ENCODE measurements at places on chromosomes 7 and 10.
A peak's percentile ranks its signal among the peaks of the same experiment; 100 is the strongest.

DNA sequence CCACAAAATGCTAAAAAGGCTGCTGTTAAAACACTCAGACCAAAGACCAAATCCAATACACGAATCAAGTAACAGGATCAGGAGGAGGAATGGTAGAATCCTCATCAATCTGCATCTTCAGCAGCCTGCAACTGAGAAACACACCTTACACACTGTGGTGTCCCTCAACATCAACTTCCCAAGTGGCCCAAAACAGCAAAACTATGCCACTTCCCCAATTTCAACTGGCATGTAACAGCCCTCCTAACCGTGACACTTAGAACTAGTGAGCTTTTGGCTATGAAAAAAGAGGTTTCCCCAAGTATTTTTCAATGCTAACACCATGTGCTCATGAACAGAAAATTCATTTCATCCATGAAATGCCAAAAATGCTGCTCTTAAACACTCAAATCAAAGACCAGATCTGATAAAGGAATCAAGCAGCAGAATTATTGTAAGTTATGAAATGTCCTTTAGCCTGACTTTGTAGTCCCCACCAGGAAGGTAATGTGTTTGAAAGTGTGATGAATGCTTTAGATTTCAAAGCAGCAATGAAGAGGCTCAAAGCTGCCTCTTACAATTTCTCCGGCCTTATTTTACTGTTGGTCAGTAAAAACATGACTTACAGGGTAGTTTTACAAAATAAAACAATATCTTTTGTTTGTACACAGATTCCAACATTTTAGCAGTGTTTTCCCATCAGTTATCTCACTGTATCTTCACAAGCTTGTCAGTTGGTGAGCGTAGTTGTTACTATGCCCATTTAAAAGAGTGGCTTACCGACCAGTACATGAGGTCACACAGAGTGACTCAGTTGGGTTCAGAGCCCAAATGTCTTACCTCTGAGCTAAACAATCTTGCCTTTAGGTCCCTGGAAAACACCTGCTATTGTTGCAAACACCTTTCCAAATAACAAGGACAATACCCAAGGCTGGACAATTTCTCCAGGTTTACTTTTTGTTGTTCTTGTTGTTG lies 65.7 kb upstream of the ASAH2 start:
- DNase-seq, result no peak

- no peak for DNase-seq
Observed at GRCh38 chr7:78438433-78438832, 639.9 kb downstream of the PHTF2 start.

DNA sequence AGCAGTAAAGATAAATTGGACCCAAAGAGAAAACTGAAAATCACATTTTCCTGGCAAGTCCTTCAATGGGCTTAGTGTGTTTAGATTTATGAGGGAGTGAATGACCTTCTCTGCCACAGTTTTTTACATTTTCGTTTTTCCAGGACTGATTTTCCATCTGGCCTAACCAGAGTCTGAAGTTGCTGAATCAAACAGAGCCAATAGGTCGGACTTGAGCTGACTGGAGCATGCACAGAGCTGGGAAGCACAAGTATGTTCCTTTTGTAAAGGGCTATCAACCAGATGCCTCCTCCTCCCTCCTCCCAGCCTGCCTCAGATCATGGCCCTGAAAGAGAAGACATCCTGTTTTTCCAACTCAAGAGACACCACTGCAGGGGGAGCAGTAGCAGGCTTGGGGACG lies 126.0 kb upstream of the ANKRD1 start:
- no peak for DNase-seq

GRCh38 chr7:129502708-129503685 lies 666 bp downstream of the SMKR1 start:
- no peak for DNase-seq

- no peak for DNase-seq
Observed at GRCh38 chr10:110376021-110376766, 71.5 kb upstream of the SMNDC1 start.

DNA sequence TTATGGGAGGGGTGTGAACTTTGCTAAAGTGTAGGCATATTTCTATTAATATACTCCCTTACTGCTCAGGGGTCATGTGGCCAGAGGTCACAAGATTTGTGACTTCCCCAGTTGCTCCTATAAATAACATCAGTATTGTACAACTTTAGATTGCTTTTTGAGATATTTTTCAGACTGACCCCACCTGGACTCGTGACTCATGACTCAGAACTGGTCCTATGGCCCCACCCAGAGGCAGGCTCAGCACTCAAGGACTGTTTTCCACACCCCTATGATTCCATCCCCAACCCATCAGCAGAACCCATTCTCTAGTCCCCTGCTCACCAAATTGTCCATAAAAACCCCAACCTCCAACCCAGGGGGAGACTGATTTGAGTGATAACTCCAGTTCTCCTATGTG lies 2.7 kb upstream of the CUL2 start:
- no peak for DNase-seq

DNA sequence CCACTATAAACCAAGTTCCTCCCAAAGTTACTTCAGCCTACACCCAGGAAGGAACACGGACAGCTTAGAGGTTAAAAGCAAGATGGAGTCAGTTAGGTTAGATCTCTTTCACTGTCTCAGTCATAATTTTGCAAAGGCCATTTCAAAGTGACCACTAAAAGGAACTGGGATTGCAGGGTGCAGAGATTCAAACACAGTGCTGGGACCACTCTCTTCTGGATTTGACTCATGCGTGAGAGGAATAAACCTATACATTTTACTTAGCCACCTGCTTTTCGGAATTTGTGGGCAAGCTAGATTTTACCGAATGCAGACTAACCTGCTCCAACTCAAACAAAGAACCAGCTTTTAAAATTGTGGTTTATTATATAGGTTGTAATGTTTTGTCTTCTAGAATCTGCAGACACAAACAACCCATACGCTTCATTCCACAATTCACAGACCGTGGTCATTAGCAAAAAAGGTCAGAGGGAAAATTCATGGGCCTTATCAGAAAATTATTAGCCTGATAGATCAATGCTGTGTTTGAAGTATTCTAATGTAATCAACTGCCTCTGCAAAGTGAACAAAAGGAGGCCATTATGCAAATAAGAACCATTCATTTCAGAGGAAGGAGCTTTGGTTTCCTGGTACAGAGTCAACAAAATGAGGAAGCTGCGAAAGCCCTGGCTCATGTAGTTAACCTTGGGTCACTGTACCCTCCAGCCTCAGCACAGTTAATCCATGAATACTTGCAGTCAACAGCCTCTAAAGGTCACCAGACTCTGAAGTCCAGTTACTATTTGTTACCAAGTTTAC lies 342.7 kb upstream of the KLF6 start:
- DNase-seq, result no peak

- no peak for DNase-seq
Observed at GRCh38 chr10:11493646-11494045, 117.8 kb downstream of the USP6NL start.

- DNase-seq, result no peak
Observed at GRCh38 chr7:54811041-54811845, 52.2 kb upstream of the SEC61G start.

DNA sequence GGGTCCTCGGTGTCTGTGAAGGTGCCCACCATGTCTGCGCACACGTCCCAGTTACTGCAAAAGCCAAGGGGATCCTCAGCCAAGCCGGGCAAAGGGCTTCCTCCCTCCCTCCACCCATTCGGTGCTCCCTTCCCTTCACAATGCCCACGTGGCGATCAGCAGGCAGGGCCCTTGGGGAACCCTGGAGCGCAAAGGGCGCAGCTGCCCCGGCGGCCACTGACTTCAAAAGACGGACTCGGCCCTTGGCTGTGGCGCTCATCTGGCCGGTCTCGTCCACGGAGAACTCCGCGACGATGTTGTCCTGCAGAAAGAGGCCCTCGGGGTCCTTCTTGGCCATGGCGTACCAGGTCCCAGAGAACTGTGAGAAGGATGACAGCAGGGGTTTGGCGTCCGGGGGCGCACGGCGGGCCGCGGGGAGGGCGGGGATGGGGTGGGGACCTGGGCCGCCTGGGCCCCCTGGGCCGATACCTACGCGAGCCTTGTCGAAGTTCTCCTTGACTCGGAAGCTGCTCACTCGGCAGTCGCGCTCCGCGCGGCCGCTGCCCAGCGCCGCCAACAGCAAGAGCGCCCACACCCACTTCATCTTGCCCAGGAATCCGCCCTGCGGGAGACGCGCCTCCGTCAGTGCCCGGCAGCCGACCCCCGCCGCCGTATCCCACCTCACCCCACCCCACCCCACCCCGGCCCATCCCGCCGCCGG lies 439 bp downstream of the RBP4 start:
- DNase-seq, result peak; percentile 17

DNA sequence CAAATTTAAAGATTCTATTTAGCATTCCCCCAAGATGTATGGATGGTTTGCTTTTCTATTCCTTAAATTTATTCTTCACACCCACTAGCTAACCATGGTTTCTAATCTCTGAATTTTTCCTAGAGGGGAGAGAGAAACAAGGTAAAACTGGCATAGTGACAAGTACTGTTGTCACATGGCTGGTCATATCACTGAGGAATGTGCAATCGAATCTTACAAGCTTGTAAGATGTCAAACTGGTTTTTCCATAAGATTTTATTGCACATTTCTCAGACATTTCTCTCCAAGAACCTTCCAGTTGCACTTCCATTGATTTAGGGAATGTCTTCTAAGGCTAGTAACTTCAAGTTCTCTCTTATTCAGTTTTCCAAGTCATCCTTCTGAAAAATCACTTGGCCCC lies 89.8 kb downstream of the MBL2 start:
- no peak for DNase-seq

DNA sequence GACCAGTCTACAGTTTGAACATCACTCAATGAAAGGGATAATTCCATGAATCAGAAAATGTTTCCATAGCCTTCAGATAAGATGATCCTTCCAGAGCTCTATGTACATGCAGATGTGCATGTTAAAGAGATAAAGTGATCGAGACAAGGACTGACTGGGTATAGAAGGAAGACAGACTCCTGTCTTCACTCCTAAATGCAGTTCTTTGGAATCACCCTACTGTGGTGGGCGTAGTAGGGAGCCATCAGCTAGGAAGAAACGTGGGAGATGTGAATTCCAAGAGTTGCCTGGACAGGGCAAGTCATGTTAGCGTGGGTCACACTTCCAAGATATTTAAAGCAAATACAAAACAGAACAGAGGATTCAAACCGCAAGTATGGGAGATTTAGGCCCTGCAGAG lies 23.9 kb downstream of the LOXL4 start:
- no peak for DNase-seq

- DNase-seq, result no peak
Observed at GRCh38 chr7:151138153-151138851, 29.2 kb downstream of the GBX1 start.

All from right renal cortex interstitium (tissue), 3 donors.